ENCODE measurements at places on chromosomes 2 and 18.

- no peak for DNase-seq
These were observed 947 bp upstream of the ANKRD44 start for GRCh38 chr2:197311421-197312033.

- DNase-seq, result no peak
These were observed 62.1 kb downstream of the DYM start for GRCh38 chr18:49398331-49398730.

GRCh38 chr2:205148755-205149154 is 533.5 kb upstream of the NRP2 start:
- DNase-seq, result no peak

DNA sequence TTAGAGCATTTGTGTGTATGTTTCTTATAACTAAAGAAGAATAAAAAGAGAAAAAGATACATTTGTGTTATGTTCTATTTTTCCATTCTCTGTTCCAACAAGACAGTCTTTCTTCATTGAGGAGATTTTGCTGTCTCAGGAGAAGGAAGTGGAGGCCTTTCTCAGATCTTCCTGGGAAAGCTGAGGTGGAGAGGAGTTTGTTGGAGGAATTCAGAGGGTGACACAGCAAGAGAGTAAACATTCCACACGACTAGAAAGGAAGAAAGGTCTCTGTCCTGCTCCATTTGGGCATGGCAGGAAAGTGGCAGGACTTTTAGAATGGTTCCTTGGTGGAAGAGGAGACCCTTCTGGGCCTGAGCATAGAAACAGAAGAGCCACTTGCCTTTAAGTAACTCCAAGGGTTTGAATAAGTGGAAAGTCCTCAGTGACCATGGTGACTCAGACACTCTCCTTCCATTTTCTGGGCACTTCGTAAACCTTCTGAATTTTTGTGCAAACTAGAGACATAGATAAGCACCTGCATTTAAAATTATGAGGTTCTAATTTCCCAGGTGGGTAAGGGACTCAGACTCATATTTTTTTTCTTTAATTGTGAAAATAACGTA is 52.3 kb upstream of the COL5A2 start:
- no peak for DNase-seq

DNA sequence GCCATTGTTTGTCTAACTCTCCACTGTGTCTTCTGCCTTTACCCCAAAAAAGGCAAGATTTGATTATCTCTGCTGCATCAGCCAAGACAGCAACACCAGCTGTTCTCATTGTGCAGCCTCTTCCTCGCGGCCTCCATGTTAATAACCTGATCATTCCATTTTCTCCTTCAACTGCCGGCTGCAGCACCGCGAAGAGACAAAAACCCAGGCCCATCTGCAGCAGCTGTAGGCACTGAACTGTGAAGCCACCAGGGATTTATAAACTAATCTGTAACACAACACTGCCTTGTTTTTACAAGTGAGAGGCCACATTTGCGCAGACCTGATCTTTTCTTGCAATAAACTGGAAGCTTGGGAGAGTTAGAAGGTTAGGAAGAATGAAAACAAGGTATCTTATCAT is 147.8 kb downstream of the SATB2 start:
- DNase-seq, result no peak

DNA sequence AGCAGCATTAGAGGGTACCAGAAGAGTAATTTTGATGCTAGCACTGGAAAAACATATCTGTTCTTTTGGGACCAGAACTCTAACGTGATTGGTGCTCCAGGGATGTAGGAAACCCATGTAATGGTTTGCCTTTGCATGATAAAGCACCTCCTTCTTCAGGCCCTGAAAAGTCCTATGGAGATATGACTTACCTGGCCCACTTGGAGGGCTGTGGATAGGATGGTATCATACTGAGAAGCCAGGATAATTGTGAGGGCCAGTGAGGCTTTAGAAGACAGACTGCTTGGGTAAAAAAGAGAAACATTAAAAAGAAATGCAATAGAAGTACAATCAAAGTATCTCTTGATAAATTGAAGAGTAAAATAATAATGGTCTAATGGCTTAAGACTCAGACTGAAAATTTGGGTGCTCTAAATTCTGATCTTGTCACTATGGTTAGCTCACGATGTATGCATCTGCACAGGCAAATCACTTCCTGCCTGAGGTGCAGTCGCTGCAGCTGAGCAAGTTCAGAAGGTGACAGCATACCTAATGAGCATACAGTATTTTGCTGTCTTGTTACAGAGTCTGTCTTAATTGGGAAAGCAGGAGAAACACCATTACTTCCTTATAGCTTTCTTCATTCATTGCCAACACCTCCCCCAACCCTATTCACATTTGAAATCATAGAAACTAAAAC is 371.5 kb downstream of the NUP35 start:
- no peak for DNase-seq

DNA sequence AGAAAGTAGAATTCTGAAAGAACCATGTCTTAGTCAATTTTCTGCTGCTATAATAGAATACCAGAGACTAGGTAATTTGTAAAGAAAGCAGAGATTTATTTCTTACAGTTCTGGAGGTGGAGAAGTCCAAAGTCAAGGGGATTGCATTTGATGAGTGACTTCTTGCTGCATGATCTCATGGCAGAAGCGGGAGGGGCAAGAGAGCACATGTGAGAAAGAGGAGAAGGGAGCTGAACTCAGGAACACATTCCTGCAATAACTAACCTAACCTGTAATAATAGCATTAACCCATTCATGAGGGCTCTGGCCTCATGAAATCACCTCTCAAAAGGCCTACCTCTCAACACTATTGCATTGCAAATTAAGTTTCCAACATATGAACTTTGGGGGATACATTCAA is 797.5 kb upstream of the POU3F3 start:
- DNase-seq, result no peak

DNA sequence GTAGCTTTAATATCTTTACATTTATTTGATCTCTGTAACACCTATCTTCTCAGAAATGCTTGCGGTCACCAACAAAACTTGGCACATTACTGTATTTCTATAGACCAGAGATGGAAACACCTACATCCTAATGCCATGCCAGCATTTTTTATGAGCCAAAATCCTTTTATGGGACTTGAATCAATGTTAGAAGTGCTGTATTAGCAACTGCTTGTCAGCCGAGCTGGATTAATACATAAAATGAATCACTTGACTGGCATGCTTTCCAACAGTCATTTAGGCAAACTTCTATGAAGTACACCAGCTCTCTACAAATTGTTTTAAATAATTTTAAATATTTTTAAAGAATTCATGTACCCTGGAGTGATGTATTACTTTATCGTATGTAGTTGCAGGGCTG is 272.9 kb upstream of the NRP2 start:
- DNase-seq, result no peak

- no peak for DNase-seq
These were observed 7.2 kb upstream of the TAF1B start for GRCh38 chr2:9836074-9836473.
